ENCODE measurements at places on chromosomes 16 and 17. TPM values are rescaled to one million over a fixed set of nuclear protein-coding genes. Genes with fewer than 3 reads are reported as not detected.

DNA sequence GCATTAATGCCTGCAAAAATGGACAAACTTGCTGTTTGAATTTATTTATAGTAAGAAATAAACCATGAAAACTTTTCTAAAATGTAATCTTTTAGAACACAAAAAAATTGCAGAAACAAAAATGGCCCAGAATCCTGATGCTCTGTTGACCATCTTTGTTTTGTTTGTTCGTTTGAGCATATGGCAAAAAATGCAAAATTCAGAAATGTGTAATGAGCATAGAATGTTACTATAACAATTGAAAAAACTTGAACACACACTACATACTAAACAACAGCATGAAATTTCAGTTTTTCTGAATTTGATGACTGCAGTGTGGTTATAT is 1.1 kb upstream of the KPNA2 start:
- DNase-seq, result no peak

Gene AOC3
- 5.7 TPM for total RNA-seq

DNA sequence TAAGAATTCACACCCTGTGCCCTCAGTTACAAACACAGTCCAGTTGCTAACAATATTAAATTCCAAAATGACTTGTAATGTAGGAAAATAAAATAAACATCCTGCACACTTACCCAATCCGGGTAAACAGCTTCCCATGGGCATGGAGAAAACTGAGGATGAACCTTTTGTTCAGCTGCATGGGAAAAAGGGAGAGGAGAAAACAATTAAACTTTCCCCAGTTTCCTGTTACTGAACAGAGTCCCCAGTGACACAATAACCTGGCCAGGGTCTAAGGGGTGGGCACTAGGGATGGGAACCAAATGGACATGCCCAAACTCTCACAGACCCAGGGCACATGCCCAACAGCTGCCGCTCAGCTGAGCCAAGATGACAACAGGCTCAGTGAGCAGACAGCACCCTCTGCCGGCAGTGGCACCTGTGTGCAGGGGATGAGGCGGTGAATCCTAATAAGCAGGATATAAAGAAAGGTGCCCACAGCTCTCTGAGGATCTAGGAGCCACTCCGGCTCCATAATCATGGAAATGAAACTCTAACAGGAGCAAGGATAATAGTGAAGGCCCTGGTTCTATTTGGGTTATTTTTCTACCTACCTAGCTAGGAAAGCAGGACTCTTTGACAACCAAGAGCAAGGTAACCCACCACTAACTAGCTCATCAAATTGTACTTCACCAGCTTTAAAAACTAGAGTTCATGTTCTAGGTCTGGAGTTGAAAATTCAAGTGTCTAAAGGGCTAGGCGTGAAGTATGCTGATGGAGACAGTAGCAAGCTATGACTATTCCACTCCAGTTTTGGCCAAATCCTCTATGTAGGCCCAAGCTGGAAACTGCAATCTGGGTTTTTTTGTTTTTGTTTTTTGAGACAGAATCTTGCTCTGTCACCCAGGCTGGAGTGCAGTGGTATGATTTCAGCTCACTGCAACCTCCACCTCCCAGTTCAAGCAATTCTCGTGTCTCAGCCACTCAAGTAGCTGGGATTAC is 58.8 kb downstream of the SMG6 start:
- peak; percentile 87 for DNase-seq

Gene DNAH17
- 17.2 TPM for total RNA-seq

GRCh38 chr17:29613856-29614255 is 8.9 kb downstream of the CORO6 start:
- DNase-seq, result no peak

GRCh38 chr16:82440336-82440735 is 186.4 kb upstream of the CDH13 start:
- DNase-seq, result no peak

Gene MEIOC
- 0.22 TPM for total RNA-seq

GRCh38 chr16:78620291-78620690 is 520.8 kb downstream of the WWOX start:
- no peak for DNase-seq

- DNase-seq, result no peak
Measured at GRCh38 chr17:82339634-82340580, 6.3 kb upstream of the SECTM1 start.

Gene RECQL5
- total RNA-seq, result 49.8 TPM

Gene MYH4
- total RNA-seq, result not detected

Gene NMRAL1
- total RNA-seq, result 48.0 TPM

- no peak for DNase-seq
Measured at GRCh38 chr16:54812229-54812628, 118.4 kb upstream of the IRX5 start.

GRCh38 chr17:48586355-48587258 is 3.4 kb downstream of the HOXB3 start:
- no peak for DNase-seq

- DNase-seq, result peak; percentile 71
Measured at GRCh38 chr17:43416998-43417890, 18.5 kb downstream of the ARL4D start.

Gene SGCA
- total RNA-seq, result 0.65 TPM

Gene STH
- 12.2 TPM for total RNA-seq

GRCh38 chr16:26295625-26296304 is 604.0 kb downstream of the HS3ST4 start:
- DNase-seq, result no peak

GRCh38 chr17:9684955-9685621 is 39.8 kb downstream of the USP43 start:
- no peak for DNase-seq

DNA sequence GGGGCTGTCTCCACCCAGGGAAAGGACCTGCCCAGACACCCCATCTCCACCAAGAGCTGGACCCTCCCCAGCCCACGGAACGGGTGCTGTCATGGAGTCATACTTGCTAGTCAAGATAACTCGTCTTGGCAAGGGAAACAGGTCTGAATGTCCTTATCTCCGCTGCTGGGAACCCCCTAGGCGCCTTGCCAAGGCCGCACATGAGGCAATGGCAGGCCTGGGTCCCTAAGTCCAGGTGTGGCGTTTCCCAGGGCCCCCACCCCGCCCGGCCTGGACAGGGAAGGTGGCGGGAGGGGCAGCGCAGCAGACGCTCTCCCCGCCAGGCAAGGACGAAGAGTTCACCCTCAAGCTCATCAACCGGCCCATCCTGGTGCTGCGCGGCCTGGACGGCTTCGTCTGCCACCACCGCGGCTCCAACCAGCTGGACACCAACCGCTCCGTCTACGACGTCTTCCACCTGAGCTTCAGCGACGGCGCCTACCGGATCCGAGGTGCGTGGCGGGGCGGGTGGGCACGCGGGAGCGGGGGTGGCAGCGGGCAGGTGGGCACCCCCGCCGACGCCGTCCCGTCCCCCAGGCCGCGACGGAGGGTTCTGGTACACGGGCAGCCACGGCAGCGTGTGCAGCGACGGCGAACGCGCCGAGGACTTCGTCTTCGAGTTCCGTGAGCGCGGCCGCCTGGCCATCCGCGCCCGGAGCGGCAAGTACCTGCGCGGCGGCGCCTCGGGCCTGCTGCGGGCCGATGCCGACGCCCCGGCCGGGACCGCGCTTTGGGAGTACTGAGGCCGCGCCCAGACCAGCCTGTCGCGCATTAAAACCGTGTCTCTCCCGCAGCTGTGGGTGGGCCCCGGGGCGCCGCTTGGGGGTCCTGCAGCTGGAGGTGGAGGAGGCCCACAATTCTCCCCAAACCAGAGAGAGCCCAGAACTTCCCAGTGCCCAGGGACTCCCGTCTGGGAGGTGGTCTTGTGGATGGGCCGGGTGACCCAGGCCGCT is 8.4 kb downstream of the FSCN2 start:
- no peak for DNase-seq

DNA sequence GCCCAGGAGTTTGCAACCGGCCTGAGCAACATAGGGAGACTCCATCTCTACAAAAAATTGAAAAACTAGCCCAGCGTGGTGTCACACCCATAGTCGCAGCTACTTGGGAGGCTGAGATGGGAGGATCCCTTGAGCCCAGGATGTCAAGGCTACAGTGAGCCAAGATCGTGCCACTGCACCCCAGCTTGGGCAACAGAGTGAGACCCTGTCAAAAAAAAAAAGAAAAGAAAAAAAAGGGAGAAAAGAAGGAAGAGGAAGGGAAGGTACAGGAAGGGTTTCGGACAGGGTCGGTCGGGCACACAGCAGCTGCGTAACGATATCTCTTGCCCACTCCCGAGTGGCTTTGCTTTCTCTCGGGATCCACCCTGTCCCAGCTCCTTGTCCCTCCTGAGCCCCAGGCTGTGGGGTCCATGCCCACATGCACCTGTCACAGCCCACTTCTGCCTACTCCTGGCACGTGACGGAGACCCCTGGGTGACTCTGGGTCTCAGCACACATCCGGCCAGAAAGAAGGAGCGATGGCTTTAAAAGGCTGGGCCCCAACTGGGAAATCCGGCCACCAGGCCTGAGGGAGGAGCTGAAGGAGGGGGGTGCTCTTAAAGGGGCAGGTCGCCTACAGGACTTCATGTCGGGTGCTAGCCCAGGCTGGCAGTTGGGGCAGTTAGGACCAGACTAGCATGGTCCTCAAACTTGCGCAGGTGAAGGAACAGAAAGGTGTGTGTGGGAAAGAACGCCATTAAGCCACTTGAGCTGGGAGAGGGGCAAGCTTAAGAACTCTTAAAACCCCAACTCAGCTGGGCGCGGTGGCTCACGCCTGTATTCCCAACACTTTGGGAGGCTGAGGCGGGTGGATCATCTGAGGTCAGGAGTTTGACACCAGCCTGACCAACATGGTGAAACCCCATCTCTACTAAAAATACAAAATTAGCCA is at the start of gene GHDC:
GHDC (minus strand) TSS at position 526 of the 931 bp plus-strand sequence. CDS start 913 bp downstream, outside the sequence.
- peak; percentile 90 for DNase-seq

Gene GRAPL
- total RNA-seq, result 2.2 TPM

Gene CNTD1
- 3.4 TPM for total RNA-seq

DNA sequence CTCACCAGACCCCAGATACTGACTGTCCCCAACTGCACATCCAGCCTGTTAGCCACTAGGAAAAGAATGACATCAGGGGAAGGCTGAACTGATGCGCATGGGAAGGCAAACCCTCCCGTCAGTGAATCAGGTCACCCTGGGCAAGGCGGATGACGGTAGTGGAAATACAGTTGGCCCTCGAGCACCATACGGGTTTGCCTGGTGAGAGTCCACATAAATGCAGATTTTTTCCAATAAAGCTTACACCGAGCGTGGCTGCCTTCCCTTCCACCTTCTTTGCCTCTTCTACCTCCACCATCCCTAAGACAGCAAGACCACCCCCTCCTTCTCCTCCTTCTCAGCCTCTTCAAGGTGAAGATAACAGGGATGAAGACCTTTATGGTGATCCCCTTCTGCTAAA is 236.1 kb upstream of the TNRC6C start:
- DNase-seq, result no peak

Gene SMIM36
- not detected for total RNA-seq

Gene SULT1A2
- 2.2 TPM for total RNA-seq

Gene KCNH6
- 1.2 TPM for total RNA-seq

DNA sequence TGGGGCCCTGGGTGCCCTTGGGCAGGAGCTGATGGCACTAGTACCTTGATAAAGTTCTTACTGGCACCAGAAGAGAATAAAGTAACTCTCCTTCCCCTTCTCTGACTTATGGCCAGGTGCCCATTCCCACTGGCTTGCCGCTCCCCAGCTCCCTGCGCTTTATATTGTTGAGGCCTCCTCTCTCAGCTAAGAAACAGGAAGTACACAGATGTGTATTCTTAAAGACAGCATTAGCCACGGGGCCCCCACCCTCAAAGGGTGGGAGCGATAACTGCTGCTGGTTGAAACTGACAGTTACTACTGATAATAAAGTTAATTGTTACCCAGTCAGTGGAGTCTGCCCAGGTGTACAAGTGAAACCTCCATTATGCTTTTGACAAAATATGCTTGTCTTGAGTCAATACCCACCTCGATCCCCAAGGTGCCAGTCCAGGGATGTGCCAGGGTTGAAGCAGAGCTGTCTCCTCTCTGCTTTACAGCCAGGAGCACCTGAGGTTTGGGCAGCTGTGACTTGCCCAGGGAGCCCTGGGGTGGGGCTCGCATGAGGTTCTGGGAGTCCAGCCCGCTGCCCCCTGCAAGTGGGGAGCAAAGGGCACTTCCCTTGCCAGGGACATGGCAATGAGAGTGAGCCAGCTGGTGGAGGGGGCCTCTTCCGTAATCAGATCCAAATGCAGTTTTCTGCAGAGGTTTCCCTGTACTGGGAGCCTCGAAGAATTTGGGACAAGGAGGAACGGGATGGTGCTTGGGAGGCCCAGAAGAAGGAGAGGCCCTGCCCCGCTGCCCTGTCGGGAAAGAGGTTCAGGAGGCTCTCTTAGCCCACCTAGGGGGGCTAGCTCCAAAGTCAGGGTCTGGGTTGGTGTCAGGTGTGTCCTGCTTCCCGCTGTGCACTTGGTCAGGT is 5.4 kb upstream of the CLDN9 start:
- DNase-seq, result no peak

Gene SYCE1L
- not detected for total RNA-seq

- DNase-seq, result no peak
Measured at GRCh38 chr17:9006175-9006767, 15.0 kb upstream of the NTN1 start.

DNA sequence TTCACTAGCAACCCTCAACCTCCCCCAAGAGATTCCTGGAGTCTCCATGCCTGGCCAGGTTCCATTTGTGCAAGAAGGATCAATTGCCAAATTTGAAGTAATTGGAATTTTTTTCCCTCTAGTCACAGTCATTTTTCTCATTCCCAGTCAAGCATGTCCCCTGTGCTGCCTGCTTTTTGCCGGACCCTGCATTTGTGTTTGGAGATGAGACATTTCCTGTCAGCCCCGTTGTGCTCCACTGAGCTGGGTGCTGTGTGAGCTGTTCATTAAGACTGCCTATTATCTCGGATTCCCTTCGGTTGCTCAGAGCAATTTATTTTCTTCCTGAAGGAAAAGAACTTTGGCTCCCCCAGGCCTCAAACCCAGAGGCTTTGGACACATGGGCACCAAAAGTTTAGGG is 201.0 kb upstream of the NLRP1 start:
- no peak for DNase-seq

GRCh38 chr17:78999947-79000395 is 9.6 kb downstream of the CANT1 start:
- DNase-seq, result no peak

All from dorsolateral prefrontal cortex (tissue), 122 donors.